IPS-NIHi11 (cell line): ENCODE measurements at places on chromosomes 7 and 10.

DNA sequence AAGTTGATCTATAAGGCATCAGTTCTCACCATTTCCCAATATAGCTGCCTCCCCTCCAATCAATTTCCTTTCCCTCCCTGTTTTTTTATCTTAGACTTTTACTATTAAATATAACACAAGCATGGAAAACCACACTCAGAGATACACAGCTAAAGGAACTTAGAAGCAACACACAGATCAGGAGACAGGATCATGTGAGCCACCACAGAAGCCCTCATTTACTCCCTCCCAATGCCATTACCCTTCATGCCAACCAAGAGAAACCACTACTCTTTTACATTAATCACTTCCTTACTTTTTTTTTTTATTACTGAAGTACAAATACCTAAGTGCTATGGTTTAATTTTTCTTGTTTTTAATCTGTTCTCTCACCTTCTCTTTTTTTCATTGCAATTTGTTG is 33.0 kb downstream of the COG5 start:
- DNase-seq, result no peak

DNA sequence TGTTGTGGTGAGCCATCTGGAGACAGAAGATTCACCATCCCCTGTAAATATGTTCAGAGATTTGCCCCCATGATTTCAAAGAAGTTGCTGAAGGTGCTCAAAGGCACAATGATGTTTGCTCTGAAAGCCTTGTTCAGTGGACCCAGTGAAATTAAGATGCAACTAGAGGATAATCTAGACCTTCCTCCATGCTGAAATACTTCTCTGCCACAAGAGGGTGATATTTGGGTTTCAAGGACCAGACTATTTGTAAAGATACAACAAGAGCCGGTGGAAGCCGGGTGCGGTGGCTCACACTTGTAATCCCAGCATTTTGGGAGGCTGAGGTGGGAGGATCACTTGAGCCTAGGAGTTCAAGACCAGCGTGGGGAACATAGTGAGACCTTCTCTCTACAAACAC is 13.5 kb upstream of the MSRB2 start:
- DNase-seq, result no peak

DNA sequence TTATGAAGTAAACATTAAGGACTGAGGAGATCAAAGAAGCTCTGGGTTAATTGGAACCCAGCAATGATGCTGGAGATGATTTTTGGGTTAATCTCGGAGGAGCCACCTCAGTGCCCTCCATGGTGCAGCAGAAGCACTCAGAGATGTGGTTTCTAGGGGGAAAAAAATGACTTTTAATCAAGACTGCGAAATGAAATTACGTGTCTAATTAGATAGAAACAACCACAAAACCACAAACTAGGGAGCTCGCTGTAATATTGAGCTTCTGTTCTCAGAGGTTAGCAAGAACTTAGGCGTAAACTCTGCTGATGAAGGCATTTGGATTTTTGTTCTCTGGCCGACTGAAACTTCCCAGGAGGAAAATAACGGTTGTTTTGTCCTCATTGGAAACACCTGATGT is 319.0 kb downstream of the GRID1 start:
- DNase-seq, result no peak

DNA sequence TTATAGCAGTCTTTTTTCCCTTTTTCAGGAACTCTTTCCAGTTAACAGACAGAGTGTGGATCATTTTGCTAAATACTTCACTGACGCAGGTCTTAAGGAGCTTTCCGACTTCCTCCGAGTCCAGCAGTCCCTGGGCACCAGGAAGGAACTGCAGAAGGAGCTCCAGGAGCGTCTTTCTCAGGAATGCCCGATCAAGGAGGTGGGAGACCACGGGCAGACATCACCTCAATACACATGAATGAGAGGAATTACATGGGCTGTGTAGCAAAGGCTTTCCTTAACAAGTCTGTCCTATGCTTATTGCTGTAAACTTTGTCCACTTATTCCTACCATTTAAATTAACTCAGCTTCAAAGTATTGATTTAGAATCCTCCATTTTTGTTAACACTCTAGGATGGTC is 48.8 kb downstream of the BZW2 start:
- DNase-seq, result no peak

GRCh38 chr7:16422917-16423316 is 1.6 kb upstream of the CRPPA start:
- DNase-seq, result no peak
